ENCODE measurements at places on chromosomes 1 and 21.

GRCh38 chr21:46437096-46437498 lies 21.6 kb upstream of the DIP2A start:
- DNase-seq = no peak

DNA sequence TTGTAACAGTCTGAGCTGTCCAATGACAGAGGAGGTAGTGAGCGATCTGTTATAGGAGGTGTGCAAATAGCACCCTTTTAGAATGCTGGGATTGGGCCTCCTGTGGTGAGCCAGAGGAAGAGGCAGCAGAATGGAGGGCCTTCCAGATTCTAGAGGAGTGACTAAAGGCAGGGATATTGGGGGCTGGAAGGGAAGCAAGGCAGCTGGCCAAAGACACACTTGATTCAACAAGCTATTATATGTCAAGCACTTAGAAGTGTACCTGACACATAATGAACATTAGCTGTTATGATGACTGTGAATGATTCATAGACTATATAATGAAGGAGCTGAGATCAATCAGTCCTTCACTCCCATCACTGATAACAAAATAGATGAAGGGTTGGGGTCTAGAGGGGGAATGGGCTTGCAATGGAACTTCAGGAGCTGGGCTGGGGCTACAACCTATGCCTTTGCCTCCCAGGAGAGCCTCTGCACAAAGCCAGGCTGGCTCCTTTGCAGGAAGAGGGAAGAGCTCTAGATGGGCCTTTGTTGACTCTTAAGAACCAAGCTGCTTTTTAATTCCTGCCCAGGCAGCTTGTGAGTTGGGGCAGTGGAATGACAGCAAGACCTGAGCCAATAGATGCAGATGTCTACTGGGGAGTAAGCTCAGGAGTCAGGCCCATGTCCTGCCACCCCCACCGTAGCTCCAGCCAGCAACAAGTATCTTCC lies 2.3 kb upstream of the MKNK1 start:
- DNase-seq = no peak

- no peak for DNase-seq
Measured at GRCh38 chr1:207755846-207756693, 4.2 kb downstream of the CD46 start.

DNA sequence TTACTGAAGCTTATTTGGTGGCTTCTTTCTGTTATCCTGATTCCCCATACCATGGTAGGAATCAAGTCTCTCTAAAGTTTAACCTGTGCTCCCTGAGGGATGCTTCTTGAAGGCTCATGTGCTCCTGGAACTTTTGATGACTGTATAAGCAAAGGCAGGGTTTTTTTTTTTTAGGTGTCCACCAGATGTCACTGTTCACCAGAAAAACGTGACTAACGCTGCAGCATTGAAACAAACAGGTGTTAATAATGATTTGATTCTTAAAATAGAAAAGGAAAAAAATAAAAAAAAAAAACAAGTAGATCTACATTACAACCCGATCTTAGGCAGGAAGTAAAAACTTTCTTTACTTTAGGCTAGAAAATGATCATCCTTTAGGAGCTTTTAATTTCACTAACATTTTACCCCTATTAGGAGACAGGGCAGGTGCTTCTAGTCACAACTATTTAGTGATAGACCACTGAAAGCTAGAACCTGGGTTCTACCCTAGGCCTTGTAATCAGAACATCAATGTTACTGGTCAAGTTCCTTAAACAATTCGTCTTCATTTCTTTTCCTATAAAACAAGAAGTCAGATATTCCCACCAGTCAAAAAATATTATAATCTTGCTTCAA lies 223.0 kb downstream of the PLA2G4A start:
- DNase-seq = no peak
